ENCODE measurements at places on chromosomes 1 and 21.

DNA sequence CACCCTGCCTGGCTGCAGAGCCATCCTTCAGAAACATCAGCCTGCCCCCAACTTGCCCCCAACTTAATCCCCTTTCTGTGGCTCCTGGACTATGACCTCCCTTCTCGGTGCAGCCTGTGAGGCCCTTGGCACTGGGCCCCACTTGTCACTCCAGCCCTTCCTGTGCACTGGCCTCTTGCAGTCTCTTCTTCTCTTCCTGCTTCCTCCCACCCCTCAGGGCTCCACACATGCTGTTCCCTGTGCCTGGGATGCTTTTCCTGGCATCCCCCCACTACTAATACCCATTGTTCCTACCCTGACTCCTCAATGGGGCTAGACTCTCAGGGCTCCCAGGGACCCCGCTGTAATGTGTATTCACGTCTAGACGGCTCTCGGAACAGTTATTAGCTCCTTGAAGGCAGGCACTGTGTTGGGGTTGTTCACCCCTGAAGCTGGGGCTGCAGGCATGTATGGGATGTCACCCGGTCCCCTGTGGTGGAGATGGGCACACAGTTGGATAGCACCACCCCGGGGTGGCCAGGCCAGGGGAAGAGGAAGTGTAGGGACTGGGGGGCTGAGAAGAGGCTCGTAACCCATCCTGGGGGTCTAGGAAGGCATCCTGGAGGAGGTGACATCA lies 4.5 kb downstream of the LDLRAD1 start:
- no peak for DNase-seq

DNA sequence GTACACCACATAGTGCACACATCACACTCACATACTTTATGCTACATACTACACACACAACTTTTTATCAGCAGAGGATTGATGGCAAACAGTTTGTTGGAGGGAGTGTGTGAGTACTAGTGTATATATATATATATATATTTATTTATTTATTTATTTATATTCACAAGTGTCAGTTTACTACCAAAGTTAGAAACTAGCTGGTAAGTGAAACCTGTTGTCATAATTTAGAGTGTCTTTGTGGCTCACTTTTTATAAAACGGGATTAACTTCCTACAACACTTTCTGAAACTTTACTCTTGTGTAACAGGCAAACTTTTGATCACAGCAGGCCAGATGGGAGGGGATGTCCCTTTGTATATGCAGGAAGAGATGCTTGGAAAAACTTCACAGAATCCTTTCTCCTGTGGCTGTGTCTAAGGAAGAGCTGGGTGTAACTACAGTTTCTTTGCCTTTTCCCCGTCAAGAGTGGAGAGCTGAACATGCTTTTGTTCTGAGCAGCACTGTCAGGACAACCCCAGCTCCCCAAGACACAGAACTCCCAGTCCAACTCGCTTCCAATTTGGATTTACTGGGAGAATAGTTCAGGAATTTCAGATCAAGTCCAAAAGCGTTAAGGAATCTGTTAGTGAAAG lies 1.9 kb upstream of the SAMD13 start:
- DNase-seq = no peak

GRCh38 chr1:203629507-203630082 lies 3.0 kb downstream of the ATP2B4 start:
- DNase-seq = no peak

GRCh38 chr1:181423301-181423918 lies 59.9 kb upstream of the CACNA1E start:
- DNase-seq = peak; percentile 52

DNA sequence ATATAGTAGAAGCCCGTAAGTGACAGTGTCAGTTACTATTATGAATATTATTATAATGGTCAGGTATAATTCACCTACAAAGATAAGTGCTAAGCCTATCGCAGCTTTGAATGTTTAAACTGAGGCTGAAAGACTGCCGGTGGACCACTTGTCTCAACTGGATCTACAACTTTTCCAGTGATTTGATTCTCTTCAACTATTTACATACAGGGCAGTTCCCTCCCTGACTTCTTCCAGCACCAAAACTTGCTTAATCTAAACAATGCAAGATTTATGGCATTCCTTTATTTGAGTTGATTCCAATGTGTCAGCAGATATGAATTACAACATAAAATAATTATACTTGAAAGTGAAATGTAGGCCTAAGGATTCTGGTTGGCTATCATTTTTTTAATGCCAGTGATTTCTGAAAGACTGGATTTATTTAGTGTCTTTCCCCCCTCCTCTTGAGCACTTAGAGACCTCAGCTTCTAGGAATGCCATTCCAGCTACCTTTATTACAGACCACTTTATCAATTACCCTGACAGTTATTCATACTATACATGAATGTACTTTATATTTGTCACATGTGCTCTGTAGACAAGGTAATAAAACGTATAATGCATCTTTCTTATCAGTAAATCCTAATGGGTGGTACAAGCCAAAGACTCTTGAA lies 153.3 kb upstream of the C8B start:
- no peak for DNase-seq

- peak; percentile 84 for DNase-seq
Observed at GRCh38 chr1:208245185-208245705, 1.1 kb upstream of the PLXNA2 start.

DNA sequence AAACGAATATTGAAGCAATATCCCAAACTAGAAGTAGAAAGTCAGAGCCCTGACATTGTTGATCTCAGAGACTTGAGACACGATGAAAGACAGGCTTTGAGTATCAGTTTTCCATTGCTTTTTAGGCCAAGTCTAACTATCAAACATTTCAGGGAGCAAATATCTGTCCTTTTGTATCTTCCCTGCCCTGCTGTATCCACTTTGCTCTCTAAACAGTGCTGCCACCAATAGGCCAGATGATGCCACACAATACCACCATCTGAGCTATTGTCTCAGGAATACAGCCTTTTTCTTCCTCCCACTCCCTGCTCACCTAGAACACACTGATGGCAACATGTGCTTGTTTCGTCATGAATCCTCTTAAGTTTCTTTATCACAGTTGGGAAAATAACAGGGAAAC lies 62.6 kb upstream of the SPAG17 start:
- peak; percentile 26 for DNase-seq

GRCh38 chr1:58884706-58885661 lies 101.1 kb upstream of the JUN start:
- DNase-seq = no peak

GRCh38 chr1:169680377-169681019 lies 30.9 kb downstream of the SELL start:
- no peak for DNase-seq

GRCh38 chr21:34024374-34024693 lies 49.0 kb upstream of the MRPS6 start:
- no peak for DNase-seq

DNA sequence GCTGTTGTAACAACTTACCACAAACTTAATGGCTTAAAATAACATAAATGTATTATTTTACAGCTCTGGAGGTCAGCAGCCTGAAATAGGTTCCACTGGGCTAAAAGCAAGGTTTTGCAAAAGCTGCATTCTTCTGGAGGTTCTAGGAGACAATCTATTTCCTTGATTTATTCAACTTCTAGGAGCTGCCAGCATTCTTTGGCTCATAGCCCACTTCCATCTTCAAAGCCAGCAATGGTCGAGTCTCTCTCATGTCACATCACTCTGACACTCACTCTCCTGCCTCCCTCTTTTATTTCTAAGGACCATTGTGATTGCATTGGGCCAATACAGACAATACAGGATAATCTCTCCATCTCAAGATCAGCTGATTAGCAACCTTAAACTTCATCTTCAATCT lies 15.1 kb upstream of the FOXJ3 start:
- no peak for DNase-seq

DNA sequence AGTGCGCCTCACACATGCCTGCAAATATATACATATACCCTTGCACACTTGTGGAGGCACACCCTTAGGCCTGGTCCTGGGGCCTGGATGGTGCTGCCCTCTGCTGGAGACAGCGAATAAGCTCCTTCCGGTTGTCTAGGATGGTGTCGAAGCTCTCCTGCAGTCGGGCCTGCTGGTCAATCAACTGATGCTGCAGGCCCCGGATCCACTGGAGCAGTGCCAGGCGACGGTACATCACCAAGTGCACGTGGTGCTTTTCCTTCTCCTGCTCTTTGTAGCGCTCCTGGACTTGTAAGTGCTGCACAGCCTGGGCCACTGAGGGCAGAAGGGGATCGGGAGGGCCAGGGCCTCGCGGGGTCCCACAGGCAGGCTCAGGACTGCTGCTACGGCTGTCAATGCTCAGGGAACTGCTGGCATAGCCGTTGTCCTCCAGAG lies 3.1 kb downstream of the C1orf216 start:
- DNase-seq = peak; percentile 81

DNA sequence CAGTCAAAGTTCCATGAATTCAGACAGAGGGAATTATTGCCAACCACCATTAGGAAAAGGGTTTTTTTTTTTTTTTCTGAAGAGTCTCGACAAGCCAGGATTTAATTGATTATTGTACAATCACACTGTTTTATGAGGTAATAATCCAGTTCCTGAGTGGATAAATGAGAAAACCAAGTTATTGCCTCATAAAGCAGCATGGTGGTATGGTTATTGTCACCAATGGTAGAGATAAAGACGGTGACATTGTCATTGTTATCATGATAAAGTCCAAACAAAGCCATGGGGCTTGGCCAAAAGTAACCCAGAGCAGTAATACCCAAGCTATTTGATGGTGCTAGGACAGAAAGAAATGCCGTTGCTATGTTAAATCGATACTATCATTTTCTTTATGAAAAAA lies 232.8 kb downstream of the USH2A start:
- DNase-seq = no peak

DNA sequence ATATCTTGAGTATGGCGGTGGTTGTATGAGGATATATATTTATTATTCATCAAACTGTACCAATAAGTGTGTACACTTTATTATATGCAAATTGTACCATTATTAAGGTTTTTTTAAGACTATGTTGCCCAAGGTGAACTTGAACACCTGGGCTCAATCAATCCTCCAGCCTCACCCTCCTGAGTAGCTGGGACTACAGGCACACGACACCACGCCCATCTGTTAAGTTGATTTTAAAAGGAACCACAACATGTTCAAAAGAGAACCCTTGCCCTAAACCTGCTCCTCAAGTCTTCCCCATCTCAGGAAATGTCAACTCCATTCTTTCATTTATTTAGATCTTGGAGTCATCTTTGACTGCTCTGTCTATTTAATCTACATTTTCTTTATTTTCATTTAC lies 24.3 kb upstream of the FBXO28 start:
- no peak for DNase-seq

DNA sequence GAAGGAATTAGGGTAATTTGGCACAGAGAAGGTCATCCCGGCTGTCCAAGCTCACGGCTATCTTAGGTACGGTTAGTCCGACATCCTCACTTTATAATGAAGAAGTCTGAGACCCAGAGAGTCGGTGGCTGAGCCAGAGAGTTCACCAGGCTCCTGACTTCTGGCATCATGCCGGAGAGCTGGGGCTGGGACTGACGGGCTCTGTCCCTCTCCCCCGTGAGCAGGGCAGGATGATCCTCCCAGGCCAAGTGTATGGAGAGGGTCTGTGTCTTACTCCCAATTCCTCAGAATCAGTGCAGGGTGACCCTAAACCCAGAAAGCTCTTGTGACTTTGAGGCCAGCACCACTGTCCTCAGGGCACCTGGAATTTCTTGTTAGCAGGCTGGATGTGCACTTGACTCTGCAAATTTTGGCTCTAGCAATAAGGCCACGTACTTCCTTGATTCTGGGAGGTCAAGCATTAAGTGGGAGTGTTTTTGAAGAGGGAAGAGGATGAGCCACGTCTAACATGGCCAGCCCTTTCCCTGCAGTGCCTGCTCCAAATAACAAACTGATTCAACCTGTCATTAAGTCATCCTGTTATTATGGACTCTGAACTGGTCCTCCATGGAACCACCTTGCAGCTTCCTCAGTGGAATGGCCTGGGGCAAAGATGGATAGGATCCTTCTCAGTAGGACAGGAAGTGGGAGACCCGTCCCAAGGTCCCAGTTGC lies 20.8 kb upstream of the BTG2 start:
- DNase-seq = no peak

- DNase-seq = no peak
Observed at GRCh38 chr21:36976228-36976861, 9.9 kb upstream of the HLCS start.

GRCh38 chr1:220113136-220113695 lies 19.3 kb downstream of the IARS2 start:
- DNase-seq = peak; percentile 19

GRCh38 chr1:67446893-67447292 lies 16.7 kb upstream of the SERBP1 start:
- DNase-seq = no peak

GRCh38 chr1:167912294-167912693 lies 1.6 kb downstream of the ADCY10 start:
- DNase-seq = no peak

GRCh38 chr1:99641558-99641957 lies 4.4 kb upstream of the PALMD start:
- no peak for DNase-seq

- peak; percentile 12 for DNase-seq
Observed at GRCh38 chr1:74731399-74732052, 1.3 kb downstream of the CRYZ start.

DNA sequence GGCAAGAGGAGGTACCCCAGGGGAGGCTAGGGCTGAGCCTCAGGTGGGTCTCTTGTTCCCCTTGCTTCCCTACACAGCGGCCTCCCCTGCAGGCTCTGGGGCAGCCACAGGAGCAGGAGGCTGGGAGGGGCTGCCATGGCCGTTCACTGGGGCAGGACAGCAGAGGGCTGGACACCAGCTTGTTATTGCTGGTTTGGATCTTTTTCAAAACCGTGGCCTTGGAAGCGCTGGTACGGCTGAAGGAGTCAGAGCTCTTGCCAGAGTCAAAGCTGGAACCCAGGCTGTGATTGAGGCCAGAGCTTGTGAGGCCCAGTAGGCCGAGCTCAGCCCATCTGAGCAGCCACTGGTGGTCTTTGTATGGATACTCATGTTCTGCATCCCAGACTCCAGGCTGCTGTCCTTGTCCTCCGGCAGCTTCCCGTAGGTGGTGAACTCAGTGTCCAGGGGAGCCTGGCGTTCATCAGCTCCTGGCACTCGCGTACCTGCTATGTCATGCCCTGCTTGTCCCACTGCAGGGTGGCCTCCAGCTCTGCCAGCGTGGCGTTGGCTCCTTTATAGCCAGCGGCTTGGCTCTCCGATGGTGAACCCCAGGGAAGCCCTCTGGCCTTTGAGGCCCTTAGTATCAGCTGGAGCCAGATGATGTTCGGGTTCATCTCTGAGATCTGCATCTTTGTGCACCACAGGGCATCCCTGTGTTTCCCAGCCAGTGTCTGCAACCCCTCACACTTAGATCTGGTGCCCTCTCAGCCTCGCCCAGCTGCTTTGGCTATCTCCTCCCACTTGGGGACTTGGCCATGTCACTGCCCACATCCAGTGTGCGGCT lies 40.3 kb upstream of the THEM4 start:
- no peak for DNase-seq
